ENCODE measurements at places on chromosomes 2 and 18. TPM values are rescaled to one million over a fixed set of nuclear protein-coding genes. Genes with fewer than 3 reads are reported as not detected.

C2orf72 gene
- total RNA-seq: 0.05 TPM

- no peak for DNase-seq
These were observed 101.0 kb downstream of the VIT start for GRCh38 chr2:36797324-36798070.

DNA sequence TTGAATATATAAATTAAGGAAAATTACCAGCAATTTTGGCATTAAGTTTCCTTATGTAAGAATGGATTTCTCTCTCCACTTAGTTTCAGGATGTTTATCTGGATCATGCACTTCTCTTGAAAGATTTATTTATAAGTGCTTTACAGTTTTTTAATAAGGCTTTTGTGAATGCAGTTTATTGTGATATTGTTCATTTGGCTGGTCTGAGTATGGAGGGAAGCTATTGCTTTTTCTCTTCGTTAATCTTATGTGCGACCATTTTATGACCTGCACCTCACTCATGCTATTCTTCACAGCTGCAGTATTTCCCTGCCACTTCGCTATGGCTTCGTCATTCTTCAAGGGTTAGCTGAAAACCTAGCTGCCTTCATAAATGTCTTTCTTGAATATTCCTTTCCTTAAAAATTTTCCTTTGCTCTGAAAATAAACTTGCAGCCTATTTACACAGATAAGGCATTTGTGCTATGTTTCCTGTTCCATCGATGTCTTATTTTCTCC is 233.4 kb downstream of the SOCS6 start:
- DNase-seq: no peak

GRCh38 chr2:77034445-77034844 is 487.7 kb downstream of the LRRTM4 start:
- DNase-seq: no peak

GRCh38 chr2:216770717-216771116 is 75.4 kb upstream of the IGFBP5 start:
- no peak for DNase-seq

- no peak for DNase-seq
These were observed 2.4 kb upstream of the FBXO11 start for GRCh38 chr2:47908682-47909081.

DNA sequence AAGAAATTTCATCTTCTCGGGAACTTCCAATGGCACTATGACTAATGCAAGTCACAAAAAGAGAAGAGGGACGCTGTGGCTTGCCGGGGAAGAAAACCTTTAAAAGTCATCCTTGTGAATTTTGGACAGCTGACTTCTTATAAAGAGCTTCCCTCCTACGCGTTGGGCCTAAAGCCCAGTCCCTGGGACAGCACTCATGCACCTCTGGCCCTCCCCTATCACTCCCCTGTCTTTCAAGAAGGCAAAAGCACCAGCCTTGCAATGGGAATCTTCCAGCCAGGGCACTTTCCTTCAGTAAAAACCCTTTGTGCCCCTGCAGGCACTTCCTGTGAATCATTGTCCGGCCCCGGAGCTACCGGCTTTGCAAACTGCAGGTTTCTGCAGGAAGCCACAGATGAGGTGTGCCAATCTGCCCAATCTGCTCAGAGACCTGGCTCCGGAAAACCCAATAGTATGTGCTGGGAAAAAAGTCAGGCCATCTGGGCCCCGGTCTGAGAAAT is 7.1 kb downstream of the MREG start:
- DNase-seq: no peak

- DNase-seq: no peak
These were observed 577.4 kb downstream of the CPS1 start for GRCh38 chr2:211133766-211134165.
